Stimulated activated CD8-positive, alpha-beta memory T cell treated with anti-CD3 and anti-CD28 coated beads, Interleukin-2, amount 100 ng/mL, for 1 hour (primary cell): ENCODE measurements at places on chromosomes 5 and 9.

- peak; percentile 59 for DNase-seq
These were observed 53.0 kb downstream of the NUP214 start for GRCh38 chr9:131178382-131178781.

GRCh38 chr9:91212596-91213243 lies 149.0 kb downstream of the AUH start:
- no peak for DNase-seq

GRCh38 chr5:4576161-4576748 lies 563.9 kb upstream of the ADAMTS16 start:
- no peak for DNase-seq

- DNase-seq, result no peak
These were observed 39.8 kb downstream of the LNPEP start for GRCh38 chr5:96975656-96976055.

- no peak for DNase-seq
These were observed 1.7 kb upstream of the SLIT3 start for GRCh38 chr5:169302491-169303118.

- no peak for DNase-seq
These were observed 72.4 kb downstream of the KIAA0825 start for GRCh38 chr5:94545870-94546625.

- no peak for DNase-seq
These were observed 994 bp downstream of the IRGM start for GRCh38 chr5:150847334-150847695.

GRCh38 chr5:180875860-180876426 lies 14.9 kb upstream of the ZFP62 start:
- no peak for DNase-seq

DNA sequence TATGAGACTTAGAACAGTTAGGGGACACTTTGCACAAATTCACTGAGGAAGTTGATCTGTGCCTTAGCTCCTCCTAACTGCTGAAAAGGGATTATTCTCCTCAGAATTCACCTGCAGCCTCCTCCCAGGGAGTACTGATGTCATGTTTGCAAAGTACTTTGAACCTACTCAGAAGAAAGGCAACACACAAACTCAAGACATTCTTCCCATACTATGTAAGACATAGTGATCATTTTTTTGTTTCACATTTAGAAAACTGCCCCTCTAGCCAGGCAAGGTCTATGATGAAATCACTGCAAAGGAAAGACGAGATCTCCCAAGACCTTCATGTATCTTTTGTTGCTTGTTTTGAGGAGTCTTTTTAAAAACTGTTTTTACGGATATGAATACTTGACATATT lies 10.6 kb upstream of the VLDLR start:
- DNase-seq, result no peak

DNA sequence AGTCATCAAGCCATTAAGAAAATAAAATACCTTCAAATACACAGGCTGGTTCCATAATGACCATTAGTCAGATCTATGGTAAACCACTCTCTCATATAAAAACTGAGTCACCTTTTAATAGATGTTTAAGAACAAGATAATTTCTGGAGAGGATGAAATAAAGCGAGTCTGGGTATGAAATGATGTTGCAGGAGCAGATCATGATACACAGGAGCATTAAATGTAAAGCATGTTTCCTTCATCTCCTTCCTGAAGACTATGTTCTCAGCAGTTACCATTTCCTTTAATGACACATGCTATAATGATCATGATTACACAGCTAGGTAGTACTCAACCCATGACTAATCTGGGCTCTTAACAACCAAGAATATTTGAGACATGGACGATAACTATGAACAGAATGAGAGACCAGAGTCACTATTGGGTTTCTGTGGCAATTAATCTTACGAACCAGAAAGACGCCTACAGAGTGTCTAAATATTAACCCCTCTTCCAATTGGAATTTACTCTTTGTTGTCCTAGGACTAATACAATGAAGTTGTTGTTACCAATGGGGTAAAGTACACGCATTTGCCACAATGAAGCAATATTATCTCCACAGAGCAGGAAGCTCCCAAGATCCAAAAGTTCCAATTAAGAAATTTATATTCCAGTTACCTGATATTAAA lies 105.6 kb downstream of the NR6A1 start:
- no peak for DNase-seq

GRCh38 chr5:137214446-137215189 lies 284.5 kb downstream of the SPOCK1 start:
- DNase-seq, result no peak
